NCI-H82 (cell line): ENCODE measurements at places on chromosomes 6 and 20.
A peak's percentile ranks its signal among the peaks of the same experiment; 100 is the strongest.

GRCh38 chr20:63687419-63688178, 8.9 kb upstream of the TNFRSF6B start:
- DNase-seq: no peak

DNA sequence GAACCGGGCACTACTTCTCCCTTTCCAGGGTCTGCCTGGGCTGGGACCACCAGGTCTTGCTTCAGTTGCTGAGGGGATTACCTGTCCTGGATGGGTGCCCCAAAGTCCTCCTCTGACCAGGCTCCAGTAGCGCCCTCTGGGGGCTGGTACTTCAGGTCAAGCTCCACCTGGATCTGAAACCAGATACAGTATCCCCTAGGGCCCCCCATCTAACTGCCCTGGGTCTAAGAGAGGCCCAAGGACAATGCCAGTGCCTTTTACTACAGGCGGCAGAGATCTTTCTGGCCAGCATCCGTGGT, 11.2 kb upstream of the SPAG4 start:
- DNase-seq: peak; percentile 47

GRCh38 chr6:95431637-95432228, 145.6 kb upstream of the MANEA start:
- peak; percentile 46 for DNase-seq

DNA sequence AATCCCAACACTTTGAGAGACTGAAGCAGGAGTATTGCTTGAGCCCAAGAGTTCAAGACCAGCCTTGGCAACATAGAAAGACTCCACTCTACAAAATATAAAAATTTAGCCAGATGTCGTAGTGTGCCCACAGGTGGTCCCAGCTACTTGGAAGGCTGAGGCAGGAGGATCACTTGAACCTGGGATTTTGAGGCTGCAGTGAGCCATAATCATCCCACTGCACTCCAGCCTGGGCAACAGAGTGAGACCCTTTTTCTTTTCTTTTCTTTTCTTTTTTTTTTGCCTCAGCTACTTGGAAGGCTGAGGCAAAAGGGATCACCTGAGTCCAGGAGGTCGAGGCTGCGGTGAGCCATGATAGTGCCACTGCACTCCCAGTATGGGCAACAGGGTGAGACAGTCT, 17.9 kb downstream of the FASTKD5 start:
- DNase-seq: no peak

- no peak for DNase-seq
Observed at GRCh38 chr6:42407379-42407778, 44.3 kb downstream of the TRERF1 start.

DNA sequence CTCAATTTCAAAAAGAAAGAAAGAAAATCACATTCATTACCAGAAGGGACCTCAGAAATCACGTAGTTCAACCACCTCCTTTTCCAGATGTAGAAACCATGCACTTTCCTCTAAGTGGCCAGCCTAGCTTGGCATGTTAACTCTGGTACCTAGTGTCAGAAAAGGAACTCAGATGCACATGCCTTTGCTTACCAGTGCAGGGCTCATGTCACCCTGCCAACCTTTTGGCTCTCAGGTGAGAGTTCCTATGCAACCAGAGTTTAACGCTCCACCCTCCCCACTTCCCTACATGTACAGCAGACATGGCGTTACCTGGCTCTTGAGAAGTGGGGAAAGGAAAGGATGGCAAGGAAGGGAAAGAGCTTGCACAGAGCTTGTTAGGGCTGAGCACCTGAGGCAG, 16.3 kb upstream of the IL17F start:
- no peak for DNase-seq

- DNase-seq: no peak
Observed at GRCh38 chr6:72972579-72972978, 252.7 kb downstream of the KHDC1L start.

DNA sequence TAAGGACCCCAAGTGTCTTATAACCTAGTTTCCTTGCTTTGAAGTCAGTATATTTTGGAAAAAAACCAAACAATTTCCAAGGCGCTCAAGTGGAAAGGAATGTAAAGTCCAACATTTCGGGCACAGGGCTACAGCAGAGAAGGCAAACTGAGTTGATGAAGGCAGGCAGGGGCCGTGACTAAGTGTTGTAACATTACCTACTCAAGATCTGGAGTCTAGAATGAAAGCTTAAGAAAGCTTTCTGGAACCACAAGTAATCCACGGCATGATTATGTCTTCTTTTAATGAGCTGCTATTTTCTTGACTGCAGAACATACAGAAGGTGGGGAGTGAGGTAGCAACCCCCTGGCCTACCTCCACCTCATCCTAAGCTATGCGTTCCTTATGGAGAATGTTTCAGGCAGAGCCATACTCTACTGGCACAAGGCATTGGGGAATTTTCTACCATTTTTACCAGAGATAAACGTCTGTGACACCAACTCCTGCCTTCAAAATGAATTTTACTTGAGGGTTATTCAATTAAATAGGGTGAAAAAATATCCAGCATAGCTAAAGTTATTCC, 4.3 kb downstream of the PPP1R10 start:
- peak; percentile 33 for DNase-seq

GRCh38 chr20:46289432-46289831, 18.9 kb downstream of the CDH22 start:
- no peak for DNase-seq

GRCh38 chr20:16821211-16822089, 73.3 kb downstream of the OTOR start:
- DNase-seq: peak; percentile 73

DNA sequence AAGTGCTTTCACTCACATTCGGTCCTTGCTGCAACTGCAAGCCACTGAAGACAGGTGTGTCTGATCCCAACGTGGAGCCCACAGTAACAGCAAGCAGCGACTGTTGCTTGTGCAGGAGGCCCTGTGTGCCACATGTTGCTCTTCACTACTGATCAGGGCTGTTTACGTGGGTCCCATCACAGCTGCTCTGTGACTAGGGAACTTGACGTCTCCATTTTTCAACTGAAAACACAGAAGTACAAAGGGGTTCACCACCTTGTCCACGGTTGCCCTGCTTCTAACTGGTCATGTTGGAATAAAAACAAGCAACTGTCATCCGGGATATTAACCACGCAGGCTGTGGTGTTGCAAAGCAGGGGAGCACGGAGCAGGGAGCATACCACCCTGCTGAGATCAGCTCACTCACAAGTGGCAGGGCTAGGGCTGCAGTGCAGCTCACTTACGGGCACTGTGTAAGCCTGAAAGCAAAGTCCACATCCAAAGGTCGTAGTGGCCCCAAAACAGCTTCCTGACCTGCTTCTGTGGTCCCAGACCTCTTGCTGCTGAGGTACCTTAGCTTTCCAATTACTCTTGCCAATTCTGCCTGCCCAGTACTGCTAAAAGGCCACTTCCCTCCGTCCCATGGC, 105.8 kb upstream of the DUSP22 start:
- DNase-seq: no peak

DNA sequence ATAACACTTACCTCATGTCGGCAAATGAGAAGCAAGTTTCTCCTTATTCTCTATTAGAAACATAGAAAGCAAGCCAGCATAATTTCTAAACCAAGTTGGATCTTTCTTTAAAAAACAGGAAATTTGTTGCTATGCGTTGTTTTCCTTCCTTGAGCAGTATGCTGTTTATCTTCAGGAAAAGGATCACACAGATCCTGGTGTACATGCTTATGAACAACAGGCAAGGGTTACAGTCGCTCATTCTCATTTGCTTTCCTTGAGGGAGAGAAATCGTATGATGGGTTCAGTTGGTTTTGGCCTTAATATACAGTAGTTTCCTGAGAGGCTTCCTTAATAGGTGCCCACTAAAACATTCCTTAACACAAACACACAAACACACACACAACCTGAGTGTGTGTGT, 118.8 kb downstream of the FYN start:
- DNase-seq: no peak

- DNase-seq: no peak
Observed at GRCh38 chr6:88908598-88909548, 54.5 kb downstream of the RNGTT start.
